ENCODE measurements at places on chromosomes 7 and 10. TPM values are rescaled to one million over a fixed set of nuclear protein-coding genes. Genes with fewer than 3 reads are reported as not detected.

Gene GLI3
- 0.38 TPM for total RNA-seq

Gene PRKAG2
- 23.6 TPM for total RNA-seq

Gene CAMK2B
- 0.17 TPM for total RNA-seq

Gene HMX3
- total RNA-seq, result 0.25 TPM

Gene IL2RA
- total RNA-seq, result 1,272 TPM

Gene KEL
- 0.25 TPM for total RNA-seq

Gene TRIM4
- 24.7 TPM for total RNA-seq

Gene PLA2G12B
- total RNA-seq, result not detected

Gene MYO1G
- 316 TPM for total RNA-seq

Gene CALML5
- not detected for total RNA-seq

Gene LIPN
- total RNA-seq, result not detected

Gene PLPP4
- not detected for total RNA-seq

Gene MKI67
- 129 TPM for total RNA-seq

Gene PLAC9
- not detected for total RNA-seq

Gene GPR15LG
- total RNA-seq, result not detected

Gene HMX2
- total RNA-seq, result not detected

Gene CALML3
- not detected for total RNA-seq

Gene TSPAN13
- 0.63 TPM for total RNA-seq

Gene SDK1
- 0.15 TPM for total RNA-seq

Gene ATOH7
- not detected for total RNA-seq

Gene OTUD1
- 5.3 TPM for total RNA-seq

Gene GDF10
- total RNA-seq, result 0.89 TPM

Gene INMT
- not detected for total RNA-seq

Data from activated CD8-positive, alpha-beta memory T cell treated with anti-CD3 and anti-CD28 coated beads for 36 hours (primary cell).